ENCODE measurements at places on chromosomes 16 and 17.

DNA sequence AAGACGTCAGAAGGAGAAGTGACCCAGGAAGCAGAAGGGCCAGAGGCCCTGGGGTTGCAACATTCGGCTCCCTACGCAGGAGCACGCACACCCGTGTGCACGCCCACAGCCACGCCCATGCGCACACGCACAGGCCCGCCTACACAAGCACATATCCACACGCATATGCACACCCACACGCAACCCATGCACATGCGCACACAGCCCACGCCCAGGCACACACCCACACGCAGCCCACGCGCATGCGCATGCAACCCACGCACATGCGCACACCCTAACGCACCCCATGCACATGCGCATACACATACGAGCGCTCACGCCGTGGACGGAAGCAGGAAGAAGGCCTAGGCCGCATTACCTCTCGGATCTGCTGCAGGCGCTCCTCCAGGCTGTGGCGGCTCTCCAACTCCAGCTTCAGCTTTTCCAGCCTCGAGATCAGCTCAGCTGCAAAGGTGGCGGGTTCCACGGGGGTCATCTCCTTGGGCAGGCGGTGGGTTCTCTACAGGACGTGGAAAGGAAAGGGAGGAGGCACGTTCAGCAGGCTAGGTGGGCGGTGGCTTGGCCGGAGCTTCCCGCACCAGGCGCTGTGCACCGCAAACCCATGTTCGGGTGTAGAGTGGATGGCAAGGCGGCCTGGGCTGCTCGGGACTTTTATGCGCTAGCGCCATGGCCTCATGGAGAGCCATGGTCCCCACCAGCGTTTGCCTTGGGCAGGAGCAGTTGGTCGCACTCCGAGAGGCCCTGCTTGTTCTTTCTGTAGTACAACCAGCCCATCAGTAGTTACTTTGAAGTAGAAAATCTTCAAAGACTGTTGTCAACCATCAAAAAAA is 23.4 kb downstream of the AXIN2 start:
- no peak for DNase-seq

GRCh38 chr17:69760562-69760961 is 314.5 kb upstream of the KCNJ16 start:
- no peak for DNase-seq

DNA sequence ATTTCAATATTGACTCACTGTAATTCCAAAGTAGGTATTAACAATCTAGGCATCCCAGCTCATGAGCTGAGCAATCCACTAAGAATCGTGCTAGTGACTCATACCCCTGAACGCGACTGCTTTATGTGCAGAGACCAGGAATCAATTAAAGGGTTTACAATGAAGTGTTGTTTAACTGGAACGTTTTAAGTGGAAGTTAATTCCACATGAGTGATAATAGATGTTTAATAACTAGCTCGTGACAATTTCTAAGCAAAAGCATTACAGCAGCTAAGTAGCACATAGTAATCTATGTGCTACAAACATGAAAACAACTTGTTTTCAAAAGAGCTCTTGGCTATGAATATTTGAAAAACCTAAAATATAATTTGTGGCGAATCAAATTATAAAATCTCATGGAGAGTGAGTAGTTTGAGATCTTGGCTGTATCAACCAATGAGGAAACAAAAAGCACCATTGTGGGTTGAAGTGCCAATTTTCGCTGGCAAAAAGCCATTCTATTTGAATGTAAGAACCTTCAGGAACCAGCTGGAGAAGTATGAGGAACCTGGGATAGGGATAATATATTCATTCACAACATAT is 9.4 kb downstream of the GJC1 start:
- peak; percentile 95 for DNase-seq

DNA sequence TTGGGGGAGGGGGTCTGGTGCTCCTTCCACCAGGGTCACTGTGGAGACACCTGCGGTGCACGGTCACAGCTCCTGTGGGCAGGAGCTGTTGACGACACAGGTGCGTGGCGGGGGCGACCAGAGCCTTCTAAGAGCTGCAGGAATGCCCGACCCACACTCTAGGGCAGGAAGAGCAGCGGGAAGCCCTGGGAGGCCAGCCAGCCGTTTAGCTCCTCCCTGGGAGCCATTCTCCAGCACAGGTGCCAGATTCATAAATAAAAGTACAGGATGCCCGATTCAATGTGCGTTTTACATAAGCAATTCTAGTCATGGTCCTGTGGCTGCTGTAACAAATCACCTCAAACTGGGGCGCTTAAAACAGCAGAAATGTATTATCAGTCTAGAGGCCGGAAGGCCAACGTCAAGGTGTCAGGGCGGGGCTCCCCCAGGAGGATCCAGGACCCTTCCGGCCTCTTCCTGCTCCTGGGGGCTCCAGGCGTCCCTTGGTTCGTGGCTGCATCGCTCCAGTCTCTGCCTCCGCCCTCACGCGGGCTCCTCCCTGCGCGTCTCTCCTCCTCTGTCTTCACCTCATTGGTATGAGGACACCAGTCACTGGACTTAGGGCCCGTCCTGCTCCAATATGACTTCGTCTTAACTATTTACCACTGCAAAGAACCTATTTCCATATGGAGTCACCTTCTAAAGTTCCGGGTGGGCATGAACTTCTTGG is 155.4 kb downstream of the FOXL1 start:
- DNase-seq = no peak

GRCh38 chr16:12210925-12211869 is 234.7 kb downstream of the SNX29 start:
- DNase-seq = no peak

DNA sequence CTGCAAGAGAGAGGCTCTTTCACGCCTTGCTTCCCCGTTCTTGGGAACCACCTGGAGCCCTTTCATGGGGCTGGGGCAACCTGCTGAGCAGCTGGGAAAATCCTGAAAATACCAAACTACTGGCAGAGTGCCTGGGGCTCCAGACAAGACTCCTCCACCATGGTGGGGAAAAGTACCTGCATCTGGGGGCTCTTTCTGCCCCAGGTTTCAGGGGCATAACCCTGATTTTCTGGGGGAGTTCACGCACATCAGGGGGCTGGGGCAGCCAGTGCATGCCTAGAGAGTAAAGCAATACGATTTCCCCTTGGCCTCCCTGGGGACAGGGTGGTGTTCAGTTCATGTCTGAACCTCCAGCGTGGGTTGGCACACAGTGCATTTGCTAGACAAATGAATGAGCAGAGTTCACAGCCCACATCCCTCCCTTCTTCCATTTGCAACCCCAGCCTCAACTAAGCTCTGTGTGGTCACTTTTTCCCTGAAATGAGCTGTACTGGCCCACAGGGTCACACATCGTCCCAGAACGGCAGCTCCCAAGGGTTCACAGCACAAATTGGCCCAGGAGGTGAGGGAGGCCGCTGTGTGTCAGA is 5.2 kb upstream of the CDC42EP4 start:
- DNase-seq = no peak

- DNase-seq = no peak
These were observed 59.0 kb upstream of the WSCD1 start for GRCh38 chr17:6011206-6011605.

GRCh38 chr16:7644811-7645210 is 312.2 kb downstream of the RBFOX1 start:
- no peak for DNase-seq

- DNase-seq = peak; percentile 15
These were observed 3.4 kb downstream of the USH1G start for GRCh38 chr17:74919440-74920305.

DNA sequence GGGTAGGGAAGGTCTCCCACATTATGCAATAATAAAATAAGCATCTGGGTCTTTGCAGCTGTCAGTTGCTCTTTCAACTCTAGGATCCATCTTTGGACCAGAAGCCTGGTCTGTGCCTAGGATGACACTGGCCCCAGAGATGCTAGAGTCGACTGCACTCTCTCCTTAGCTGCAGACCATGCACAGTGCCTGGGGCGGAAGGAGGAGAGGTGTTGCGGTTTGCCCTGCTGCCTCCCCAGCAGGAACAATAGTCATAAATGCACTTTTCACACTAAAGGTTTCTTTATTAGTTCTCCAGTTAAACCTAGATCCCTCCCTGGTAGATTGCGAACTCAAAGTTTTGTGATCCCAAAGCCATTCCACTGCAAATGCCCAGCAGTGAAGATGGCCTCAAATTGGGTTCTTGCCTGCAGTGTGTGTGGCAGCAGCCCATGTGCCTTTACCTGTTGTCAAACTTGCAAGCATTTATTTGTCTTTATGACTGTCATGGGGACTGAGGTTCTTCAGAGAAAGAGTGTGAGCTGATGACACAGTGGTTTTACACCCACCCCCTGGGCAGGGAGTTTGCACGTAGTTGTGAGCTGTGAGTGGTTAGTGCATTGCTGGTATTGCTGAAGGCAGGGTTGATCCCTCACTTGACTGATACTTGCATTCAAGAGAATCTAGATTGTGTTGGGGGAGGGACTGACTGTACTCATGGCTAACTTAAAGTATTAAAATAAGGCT is 10.3 kb downstream of the ATXN1L start:
- no peak for DNase-seq

DNA sequence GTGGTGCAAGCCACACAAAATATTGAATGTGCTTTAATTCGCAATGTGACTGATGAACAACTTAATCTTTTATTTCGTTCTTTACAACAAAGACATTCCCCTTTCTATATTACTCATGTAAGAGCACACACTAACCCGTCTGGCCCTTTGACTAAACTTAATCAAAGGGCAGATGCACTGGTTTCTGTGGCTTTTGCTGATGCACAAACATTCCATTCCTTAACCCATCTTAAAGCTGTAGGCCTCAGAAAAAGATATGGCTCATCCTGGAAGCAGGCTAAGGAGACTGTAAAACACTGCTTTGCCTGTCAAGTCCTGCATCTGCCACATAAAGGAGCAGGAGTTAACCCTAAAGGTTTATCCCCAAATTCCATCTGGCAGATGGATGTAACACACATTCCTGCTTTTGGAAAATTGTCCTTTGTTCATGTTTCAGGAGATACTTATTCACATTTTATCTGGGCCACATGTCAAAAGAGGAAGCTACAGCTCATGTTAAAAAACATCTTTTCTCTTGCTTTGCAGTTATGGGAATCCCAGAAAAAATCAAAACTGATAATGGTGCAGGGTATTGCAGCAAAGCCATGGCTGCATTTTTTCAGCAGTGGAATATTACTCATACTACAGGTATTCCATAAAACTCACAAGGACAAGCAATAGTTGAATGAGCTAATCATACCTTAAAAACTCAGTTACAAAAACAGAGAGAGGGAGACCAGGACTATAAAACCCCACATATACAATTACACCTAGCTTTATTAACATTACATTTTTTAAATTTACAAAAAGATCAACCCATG is 137.2 kb downstream of the AHSP start:
- DNase-seq = peak; percentile 34

DNA sequence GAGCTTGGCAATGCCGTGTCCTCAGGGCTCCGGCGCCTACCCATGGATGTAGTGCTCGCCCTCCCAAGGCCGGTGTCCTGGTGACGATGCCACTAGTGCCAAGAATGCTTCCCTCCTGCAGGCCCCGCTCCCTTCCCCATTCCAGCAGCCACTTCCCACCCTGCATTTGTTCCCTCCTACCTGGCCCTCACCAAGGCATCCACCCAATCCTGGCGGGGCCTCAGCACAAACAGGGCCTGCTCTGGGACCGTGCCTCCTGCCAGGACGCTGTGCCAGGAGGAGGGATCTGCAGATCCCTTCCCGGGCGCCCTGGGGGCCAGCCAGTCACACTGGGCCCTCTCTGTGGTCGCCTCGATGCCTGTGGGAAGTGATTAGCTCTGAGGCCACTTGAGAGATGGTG is 25.1 kb downstream of the ABR start:
- DNase-seq = no peak

- DNase-seq = no peak
These were observed 6.4 kb downstream of the ST6GALNAC2 start for GRCh38 chr17:76579281-76579680.

DNA sequence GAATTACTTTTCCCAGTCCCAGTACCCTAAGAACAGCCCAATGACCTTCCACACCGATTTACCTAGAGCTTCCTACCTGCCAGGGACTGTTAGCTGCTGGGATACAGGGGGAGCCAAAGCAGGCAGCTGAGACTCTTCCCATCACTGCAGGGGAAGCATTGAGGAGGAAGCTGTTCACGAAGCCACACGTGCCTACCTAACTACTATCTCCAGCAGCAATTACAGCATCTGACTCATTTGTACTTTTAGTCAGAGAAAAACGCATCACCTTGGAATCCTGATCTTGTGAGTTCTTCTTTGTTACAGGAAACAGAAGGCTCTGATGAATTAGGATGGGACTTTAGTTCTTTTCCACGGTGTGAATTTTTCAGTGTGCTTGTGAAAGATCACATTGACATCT is 113.7 kb upstream of the DHX40 start:
- DNase-seq = peak; percentile 58

DNA sequence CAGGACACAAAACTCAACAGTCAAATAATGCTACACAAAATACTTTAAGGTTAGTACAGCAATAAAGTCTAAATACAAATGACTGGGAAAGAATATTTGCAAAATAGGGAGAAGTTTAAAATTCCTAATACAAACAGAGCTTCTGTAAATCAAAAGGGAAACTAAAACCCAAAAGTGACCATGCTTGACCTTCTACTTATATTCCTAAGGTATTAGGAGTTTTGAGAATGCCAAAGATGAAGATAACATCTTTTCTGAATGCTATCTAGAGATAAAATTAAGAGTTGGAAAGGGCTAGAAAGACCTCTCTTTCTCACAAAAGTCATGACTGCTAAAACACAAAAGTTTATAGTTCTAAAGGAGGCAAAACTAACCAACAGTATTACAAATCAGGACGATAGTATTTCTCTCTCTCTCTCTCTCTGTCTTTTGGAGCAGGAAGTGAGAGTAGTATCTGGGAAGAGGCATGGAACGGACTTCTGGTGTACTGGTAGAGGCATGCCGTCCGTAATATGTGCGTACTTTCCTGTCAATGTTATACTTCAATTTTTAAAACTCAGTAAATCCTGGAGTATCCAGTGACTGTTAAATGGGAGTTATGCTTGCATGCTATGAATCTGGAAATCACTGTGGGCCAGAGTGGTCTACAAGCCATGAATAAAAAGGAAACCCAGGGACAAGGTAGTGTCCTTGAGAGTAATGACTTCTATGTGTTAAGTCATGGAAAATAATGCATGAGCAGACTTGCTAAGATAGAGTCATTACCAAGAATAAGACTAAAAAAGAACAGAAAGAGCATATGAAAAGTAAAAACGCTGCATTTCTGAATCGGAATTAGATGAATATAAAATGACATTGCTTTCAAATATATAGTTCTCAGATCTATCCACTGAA is 49.7 kb upstream of the ANKFY1 start:
- no peak for DNase-seq

- DNase-seq = no peak
These were observed 74.6 kb downstream of the KSR1 start for GRCh38 chr17:27530764-27531391.

DNA sequence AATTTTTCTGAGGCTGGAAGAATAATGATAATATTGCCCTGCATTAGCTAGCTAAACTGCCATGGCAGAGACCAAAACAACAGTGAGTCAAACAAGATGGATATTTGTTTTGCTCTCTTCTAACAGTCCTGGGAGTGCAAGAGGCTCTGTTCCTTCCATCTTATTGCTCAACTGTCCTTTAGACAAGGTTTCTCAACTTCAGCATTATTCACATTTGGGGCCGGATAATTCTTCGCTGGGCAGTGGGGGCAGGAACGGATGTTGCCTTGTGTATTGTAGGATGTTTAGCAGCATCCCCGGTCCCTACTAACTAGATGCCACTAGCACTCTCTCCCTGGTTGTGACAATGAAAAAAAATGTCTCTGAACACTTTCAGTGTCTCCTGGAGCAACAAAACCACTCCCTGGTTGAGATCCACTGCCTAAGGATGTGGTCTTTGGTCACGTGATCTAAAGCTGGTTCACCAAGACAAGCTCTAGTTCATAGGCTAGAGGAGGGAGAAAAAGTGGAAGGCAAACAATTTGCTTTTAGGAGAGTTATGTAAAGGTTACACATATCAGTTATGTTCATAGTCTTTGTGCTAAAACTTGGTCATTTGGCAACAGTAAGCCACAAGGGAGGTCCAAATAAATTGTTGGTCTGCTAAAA is 144.4 kb downstream of the PCTP start:
- DNase-seq = no peak
